NCI-H1694 treated with DMSO at 0.1 percent for 48 hours (cell line): ENCODE measurements at places on chromosomes 12 and 14.

- DNase-seq: no peak
Measured at GRCh38 chr12:22287776-22288621, 46.5 kb downstream of the ST8SIA1 start.

GRCh38 chr12:123675436-123675835, 4.5 kb downstream of the TCTN2 start:
- no peak for DNase-seq

DNA sequence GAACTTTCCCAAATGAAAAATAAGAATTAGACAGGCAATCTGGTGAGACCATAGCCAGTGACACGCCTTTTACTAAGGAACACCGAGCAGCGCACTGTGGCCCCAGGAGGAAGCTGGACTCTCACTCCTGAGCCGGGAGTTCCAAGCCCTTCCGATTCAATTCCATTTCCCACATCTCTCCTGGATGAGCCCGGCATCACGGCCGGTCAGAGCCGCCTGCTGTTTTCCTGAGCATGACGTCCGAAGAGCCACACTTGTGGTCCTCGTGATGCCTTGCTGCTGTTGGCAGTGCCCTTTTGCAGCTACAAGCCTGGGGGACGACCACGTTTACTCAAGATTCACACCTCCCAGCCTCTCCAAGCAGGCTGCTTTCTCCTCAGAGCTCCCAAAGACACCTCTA, 40.8 kb downstream of the FBXL14 start:
- DNase-seq: no peak

- peak; percentile 74 for DNase-seq
Measured at GRCh38 chr12:44930972-44931600, 55.0 kb upstream of the NELL2 start.

DNA sequence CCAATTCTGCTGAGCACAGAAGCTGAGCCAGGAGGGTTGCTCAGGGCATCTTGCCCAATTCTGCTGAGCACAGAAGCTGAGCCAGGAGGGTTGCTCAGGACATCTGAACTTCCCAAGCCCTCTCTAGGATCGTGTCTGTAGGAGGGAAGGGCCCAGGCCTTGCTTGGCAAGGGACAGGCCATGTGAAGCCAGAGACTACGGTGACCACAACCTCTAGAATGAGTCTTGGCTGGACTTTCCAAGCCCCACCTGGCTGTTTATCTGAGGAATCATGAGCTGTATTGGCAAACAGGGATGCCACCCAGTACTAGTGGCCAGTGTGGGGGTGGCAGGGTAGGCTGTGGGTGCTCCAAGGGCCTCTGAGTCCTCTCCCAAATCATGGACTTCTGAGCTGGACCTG, 7.7 kb upstream of the SERPINA6 start:
- DNase-seq: no peak

GRCh38 chr12:5262450-5262849, 169.5 kb upstream of the NTF3 start:
- no peak for DNase-seq

DNA sequence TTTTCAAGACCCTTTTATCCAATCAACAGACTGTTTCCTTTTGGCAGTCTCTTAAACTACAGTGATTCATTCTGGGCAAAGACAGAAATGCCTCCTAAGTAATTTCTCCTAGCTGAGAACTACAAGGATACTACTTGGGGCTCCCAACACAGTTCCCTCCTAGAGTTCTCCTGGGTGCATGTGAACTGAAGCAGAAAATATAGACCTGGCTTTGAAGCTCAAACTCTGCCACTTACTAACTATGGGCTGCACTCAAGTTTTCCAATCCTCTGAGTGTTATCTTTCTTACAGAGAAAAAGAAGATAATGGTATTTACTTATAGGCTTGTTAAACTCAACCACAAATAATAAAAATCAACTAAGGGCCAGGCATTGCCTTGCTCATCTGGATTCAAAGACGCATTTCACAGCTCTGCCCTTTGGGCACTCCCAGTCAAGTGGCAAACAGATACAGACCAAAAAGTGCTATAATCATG, 97.6 kb downstream of the EFCAB11 start:
- DNase-seq: no peak

GRCh38 chr14:30988509-30988908, 36.9 kb upstream of the AP4S1 start:
- DNase-seq: no peak

DNA sequence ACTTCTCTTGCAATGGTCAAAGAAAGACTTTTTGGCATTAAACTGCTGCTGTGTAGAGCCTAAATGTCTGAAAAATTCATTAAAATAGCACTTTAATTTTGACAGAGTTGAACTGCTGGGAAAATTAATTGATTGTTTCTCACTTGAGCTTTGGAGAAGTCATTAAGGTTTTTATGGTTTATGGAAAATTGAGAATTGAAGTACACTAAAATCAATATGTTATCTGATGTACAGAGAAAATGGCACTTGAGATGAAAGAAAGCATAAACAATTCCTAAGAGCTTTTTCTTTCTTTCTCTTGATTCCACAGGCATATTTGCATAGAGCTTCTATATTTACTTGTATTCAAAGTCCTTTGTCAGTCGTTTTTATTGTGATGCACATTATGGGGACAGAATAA, 188.5 kb upstream of the CAND1 start:
- DNase-seq: no peak
